ENCODE measurements at places on chromosomes 7 and 10.

GRCh38 chr7:158001621-158002320 is 585.9 kb downstream of the PTPRN2 start:
- DNase-seq = no peak

- DNase-seq = no peak
Observed at GRCh38 chr7:22651036-22651435, 76.0 kb upstream of the IL6 start.

- DNase-seq = no peak
Observed at GRCh38 chr10:124217906-124218804, 124.8 kb upstream of the CHST15 start.

- DNase-seq = no peak
Observed at GRCh38 chr7:114007386-114007785, 88.6 kb upstream of the PPP1R3A start.

DNA sequence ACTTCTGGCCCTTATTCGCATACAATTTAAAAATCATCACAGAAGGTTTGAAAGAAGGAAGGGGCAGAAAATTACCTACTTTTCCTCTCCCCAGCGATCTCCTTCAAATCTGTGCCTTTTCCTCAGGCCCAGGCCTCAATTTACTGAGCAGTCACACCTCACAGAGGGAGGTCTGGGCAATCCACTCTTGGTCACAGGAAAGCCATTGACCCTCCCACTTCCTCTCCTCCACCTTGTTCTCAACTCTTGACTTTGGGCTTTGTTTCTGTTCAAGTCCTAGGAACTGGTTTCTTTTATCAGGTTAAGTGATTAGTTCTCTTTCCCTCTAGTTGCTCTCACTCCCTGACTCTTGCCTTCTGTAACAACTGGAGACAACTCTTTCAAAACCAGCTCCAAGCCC is 37.0 kb upstream of the ATRNL1 start:
- DNase-seq = no peak

Data from PC-9 (cell line).